NCI-H82 (cell line): ENCODE measurements at places on chromosomes 12 and 14.
A peak's percentile ranks its signal among the peaks of the same experiment; 100 is the strongest.

DNA sequence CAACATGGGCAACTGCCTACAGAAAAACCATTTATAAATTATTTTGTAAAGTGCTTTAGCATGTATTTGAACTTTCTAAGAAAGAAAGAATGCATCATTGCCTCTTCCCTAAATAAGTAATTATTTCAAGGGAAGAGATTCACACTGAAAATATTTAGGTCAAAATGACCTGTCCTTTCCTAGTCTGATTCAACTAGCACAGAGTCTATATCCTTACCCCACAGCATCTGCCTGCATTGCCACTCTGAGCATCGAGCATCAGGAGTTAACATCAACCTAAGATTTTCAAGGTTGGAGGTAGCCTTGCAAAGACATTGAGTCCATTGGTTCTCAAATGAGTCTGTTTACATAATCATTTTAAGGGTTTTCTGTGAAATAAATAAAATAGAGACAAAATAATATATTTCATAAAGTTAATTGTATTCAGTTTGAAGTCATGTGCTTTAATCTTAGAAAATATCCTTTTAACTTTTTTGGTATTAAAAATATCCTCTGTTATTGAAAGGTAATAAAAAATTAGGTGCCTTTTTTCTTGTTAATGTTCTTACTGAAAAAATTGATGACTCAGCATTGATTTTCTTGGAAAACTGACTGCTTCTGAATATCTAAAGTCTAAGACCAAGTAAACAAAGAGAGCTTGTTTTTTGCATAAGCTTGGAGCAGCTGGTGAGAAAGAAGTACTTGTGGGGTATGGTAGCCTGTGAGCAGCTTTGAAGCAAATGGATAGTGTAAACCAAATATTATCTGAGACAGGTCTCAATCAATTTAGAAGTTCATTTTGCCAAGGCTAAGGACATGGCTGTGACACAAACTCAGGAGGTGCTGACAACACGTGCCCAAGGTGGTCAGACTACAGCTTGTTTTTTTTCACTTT, 269.0 kb upstream of the CLEC14A start:
- DNase-seq, result no peak

DNA sequence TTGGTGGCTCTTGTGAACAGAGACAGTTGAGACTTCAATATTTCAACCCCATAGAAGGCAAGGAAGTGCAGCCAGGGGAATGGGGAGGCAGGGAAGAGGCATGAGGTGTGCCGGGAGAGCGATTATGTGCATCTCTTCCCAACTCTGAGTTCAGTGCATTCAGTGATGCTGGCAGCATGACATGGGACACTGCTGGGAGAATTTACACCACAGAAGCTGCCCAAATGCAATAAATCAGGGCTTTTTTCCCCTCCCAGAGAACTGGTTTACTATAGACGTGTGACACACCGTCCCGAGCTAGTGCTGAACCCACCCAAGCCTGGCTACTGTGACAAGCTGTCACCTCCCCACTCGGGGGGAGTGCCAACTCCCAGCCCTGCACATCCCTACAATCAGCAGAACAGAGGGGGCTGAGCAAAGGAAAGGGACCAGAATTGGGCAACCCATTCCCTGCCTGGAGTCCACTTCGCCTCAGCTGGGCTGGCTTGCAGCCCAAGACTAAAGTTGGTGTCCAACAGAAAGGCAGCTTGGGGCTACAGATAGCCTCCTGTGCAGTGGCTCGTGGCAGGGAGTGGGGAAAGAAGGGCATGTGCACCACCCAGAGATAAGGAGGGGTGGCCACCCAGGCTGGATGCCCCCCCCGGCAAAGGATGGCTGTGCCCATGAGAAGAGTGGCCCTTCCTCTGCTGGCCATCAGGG, 16.7 kb downstream of the AHSA1 start:
- DNase-seq, result no peak

DNA sequence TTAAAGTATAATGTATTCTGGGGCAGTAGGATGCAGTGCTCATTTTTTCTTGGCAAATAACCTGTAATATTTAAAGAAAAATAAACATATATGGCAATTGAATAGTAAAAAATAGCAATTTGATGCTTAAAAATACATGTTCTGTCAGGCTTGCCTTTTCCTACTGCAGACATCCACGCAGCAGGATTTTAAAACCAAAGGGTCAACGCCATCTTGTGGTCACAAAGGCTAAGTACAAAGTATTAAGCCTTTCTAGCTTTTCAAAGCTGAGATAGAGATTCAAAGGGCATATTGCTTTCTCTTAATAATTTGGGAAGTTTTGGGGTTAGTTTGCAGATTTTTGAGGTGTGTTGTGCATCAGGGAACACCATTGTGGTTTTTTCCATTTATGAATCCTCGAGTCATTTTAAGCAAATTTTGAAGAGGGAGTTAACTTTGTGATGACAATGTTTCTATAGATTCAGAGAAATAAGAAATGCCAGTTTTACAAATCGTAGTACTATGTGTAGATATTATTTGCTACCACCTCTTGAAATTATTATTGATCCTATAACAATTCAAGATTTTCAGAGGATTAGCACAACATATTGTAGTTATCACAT, 4.7 kb upstream of the CCER1 start:
- DNase-seq, result peak; percentile 78

- no peak for DNase-seq
These were observed 50.8 kb upstream of the PTHLH start for GRCh38 chr12:28023156-28023887.

DNA sequence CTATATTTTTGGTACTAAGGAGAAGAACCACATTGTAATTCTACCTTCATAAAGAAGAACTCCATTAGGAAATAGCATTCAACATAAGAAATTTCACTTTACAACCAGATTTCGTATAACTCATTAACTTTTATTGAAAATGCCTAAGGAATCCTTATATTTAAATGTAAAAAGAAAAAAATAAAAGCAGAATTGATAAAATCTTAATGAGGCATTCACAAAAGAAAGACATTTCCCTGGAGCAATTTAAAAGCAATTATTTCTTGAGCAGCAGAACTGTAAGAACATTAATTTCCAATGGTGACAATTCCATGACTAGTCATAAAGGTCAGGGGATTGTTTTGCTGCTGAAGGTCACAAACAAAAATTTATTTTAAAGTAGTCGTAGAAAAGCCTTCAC, 1192.8 kb upstream of the TMEM132C start:
- DNase-seq, result no peak

GRCh38 chr14:50607181-50607580, 47.2 kb downstream of the ATL1 start:
- DNase-seq, result no peak

DNA sequence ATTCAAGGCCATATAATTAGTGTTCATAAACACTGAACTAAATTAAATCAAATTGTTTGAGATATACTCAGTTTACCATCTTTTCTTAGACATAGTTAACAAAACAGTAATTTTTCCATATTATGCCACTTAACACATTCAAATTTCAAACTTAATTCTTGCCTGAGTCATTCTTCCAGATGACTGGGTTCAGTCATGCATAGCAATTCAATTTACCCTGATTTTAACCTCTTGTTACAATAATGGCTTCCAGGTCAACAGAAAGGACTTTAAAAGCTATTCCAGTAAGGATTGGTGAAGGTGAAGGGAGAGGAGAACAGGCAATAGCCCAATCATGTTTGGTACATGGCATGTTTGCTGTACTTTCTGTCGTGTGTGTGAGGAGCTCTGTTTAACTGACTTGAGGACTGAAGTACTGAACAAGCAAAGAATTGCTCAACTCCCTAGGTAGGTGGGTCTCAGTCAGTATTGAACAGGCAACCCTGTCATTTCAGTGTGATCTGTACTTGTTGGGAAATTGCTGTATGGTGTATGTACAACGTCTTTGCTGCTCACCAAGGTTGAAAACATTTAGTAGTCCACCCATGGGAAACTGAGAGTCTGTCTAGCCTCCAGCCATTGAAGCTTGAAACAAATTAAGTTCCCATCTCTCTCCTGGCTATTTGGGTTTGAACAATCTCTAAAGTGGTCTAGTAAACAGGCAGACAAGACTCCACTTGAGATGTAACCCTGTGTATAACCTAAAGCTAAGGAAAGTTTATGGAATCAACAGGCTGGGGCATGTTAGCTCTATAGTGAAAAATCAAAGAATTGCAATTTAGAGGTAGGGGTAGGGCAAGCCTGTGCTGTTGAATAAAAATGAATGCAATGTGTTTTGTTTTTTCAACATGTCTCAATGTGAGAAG, 327.2 kb downstream of the BTG1 start:
- no peak for DNase-seq

DNA sequence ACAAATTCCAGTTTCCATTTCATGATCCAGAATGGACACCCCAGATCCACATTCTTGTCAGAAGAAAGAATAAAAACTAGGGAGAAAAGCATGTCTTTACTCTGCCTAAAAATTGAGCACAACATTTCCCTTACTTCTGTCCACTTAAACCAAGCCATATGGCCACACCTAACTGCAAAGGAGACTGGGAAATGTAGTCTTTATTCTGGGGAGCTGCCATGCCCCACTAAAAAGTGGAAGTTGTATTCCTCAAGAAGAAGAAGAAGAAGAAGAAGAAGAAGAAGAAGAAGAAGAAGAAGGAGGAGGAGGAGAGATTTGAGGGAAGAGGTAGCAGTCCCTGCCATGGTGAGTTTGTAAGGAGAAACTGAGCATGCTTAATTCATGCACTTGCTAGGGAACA, 84.5 kb downstream of the GPR65 start:
- DNase-seq, result no peak

DNA sequence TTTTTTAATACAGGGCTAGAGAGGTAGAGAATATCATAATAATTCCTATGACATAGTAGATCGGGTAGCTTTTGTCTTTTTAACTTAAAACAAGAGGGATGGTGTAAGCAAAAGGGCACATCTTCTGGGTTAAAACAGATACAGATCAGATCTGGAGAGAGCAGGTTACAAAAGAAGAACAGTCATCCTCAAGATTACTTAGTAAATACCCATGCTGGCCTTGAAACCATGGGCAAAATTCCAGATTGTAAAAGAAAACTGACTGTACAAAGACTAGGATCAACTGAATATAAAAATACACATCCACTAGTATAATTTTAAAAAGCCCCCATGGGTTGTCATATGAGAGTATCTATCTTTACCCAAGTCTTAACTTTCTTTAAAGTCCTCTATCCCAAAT, 76.7 kb downstream of the MED13L start:
- DNase-seq, result no peak

- DNase-seq, result peak; percentile 84
These were observed 59.6 kb downstream of the CACNA1C start for GRCh38 chr12:2112401-2112800.

- DNase-seq, result peak; percentile 86
These were observed 64.2 kb downstream of the DNAI7 start for GRCh38 chr12:25130741-25131188.

DNA sequence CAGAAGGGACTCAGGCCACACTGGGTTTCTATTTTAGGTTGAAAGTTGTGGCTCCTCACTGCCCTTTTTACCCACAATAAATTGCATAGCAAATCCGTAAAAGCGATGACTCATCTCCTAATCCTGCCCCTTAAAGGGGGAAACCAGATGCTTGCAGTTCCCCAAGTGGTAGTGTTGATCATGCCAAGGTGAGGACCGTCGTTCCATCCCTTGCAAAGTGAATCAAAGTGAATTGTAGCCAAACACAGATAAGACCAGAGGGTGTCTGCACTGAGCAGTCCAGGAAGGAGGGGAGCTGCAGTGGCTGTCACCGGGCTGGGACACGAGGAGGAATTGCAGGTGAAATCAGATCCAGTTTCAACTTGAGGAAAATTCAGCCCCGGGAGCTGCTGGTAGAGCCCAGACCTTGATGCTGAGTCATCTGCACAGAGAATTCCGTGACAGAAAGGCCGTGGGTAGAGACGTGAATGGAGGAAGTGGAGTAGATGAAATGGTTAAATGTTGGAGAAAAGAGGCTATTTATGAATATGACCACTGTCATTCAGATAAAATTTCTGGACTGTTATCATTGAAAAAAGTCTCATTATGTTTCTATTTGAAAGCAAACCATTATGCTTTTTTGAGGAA, 44.2 kb upstream of the MMP17 start:
- peak; percentile 33 for DNase-seq
